ENCODE measurements at places on chromosomes 11 and 22. TPM values are rescaled to one million over a fixed set of nuclear protein-coding genes. Genes with fewer than 3 reads are reported as not detected.

DNA sequence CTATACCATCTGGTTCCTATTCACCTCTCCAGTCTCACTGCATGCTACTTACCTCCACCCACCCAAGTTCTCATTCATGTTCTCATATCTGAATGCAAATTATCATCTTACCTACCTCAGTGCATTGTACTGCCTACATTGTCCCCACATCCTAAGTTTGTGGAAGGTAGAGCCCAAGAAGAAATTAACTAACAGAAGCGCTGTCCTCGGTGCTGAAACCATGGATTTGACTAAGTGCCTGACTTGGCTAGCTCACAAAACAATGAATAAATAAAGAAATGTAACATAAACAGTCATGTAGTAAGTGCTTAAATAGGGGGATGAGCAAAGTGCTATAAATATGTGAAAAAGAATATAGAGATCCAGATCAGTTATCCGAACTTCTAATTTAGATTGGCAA, 63.2 kb downstream of the GRIA4 start:
- peak; percentile 14 for DNase-seq

GRCh38 chr22:30008401-30008800, 71.9 kb upstream of the HORMAD2 start:
- DNase-seq: no peak

GRCh38 chr11:59523541-59523940, 12.2 kb downstream of the OR4D9 start:
- no peak for DNase-seq

GRCh38 chr11:20235164-20235563, 74.9 kb upstream of the DBX1 start:
- DNase-seq: no peak

GRCh38 chr22:47572443-47572842, 810.0 kb downstream of the TBC1D22A start:
- no peak for DNase-seq

DNA sequence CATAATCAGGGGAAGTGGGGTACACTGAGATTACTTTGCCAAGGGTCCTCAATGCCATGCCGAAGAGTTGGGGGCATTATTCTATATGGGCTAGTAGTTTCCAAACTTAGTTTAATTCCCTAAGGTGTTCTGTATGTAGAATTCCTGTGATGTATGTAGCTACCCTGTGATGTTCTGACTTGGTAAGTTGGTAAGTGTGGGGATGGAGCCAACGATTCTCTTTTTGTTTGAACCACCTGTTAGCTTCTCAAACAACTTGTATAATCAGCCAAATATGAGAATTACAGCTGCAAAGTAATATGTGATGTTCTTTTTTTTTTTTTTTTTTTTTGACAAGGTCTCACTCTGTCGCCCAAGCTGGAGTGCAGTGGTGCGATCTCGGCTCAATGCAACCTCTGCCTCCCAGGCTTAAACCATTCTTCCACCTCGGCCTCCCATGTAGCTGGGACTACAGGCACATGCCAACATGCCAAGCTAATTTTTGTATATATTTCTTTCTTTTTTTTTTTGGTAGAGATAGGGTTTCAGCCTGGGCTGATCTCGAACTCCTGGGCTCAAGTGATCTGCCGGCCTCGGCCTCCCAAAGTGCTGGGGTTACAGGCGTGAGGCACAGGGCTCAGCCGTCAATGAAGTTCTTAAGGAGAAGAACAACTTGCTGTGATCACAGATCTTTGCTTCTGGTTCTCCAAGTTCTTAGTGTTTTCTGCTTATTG, 315.2 kb upstream of the CCDC90B start:
- no peak for DNase-seq

DNA sequence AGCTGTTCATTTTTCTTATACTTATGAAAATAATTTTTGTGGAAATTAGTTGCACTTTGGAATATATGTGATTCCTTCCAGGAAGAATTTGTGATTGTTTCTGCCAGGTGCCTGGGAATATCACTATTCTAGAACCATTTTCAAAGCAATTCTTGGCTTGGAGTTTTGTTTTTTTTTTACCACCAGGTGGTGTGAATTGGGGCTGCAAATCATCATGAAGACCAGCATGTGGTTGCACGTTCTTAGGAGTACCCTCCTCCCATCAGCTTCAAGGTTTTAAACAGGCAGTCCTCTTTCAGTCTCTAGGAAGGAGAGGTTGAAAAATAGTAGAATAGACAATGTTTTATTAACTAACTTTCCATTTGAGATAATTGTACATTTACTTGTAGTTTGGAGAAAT, 25.9 kb downstream of the USP47 start:
- DNase-seq: no peak

- DNase-seq: no peak
Measured at GRCh38 chr11:121437686-121438078, 14.4 kb upstream of the SORL1 start.

DNA sequence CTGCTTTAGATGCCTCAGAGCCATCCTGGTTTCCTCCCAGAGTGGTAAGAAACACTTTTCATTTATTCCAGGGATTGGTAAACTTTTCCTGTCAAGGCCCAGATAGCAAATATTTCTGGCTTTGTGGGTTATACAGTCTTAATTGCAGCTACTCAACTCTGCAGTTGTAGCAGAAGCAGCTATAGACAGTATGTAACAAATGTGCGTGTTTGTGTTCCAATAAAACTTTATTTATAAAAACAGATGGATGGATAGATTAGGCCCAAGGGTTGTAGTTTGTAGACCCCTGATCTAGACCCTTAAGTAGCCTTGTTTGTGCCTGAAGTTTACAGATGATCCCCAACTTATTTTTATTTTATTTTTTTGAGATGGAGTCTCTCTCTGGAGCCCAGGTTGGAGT, 17.9 kb downstream of the NNMT start:
- DNase-seq: no peak

DNA sequence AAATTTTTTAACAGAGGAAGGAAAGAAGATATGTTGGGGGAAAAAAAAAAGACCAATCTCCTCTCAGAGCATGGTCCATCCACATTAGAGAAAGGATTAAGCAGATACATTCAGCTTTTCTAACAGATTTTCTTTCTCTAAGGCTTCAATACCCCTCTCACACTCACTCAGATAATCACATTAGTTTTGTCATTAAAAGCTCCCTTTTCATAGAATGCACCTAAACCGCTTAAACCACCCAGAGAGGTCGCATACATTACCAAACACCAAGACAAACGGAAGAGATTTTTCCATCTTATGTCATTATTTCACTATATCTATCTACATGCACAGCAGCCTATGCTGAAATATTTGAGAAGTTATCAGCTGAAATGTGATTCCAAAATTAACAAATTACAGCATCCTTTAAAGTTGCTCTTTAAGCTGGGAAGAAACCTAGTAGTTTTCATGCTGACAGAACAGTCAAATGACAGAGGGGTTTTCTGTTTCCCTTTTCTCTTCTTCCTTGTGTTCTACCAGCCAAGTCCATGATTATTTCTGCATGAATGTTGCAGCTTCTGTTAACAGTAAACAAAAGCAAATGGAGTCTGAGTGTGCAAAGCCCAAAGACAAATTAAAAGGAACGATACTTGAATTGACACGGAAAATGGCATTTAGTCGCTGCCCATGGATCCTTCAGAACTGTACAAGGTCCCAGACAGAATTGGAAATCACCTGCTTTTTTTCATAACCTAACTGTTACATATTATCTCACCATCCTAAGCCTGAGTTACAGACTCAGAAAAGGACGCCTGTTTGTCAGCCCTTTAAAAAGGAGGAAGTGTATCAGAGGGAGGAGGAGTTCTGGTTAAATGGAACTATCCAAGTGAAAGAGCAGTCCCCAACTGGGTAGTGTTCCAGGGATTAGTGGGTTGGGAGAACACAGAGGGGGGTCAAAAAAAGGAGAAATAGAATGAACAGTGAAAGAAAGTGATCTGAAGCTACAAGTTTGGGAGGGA, 54.6 kb downstream of the PRCP start:
- DNase-seq: no peak

DNA sequence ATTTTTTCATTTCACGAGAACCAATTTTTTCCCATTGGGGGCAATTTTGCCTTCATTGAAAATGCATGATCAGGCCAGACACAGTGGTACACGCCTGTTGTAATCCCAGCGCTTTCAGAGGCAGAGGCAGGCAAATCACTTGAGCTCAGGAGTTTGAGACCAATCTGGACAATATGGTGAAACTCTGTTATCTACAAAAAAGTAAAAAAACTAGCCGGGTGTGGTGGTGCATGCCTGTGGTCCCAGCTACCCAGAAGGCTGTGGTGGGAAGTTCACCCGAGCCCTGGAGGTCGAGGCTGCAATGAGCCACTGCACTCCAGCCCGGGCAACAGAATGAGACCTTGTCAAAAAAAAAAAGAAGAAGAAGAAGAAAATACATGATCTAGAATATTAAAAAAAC, 19.2 kb upstream of the UPK3A start:
- no peak for DNase-seq

- DNase-seq: peak; percentile 69
Measured at GRCh38 chr11:77187776-77188632, 60.0 kb downstream of the MYO7A start.

DNA sequence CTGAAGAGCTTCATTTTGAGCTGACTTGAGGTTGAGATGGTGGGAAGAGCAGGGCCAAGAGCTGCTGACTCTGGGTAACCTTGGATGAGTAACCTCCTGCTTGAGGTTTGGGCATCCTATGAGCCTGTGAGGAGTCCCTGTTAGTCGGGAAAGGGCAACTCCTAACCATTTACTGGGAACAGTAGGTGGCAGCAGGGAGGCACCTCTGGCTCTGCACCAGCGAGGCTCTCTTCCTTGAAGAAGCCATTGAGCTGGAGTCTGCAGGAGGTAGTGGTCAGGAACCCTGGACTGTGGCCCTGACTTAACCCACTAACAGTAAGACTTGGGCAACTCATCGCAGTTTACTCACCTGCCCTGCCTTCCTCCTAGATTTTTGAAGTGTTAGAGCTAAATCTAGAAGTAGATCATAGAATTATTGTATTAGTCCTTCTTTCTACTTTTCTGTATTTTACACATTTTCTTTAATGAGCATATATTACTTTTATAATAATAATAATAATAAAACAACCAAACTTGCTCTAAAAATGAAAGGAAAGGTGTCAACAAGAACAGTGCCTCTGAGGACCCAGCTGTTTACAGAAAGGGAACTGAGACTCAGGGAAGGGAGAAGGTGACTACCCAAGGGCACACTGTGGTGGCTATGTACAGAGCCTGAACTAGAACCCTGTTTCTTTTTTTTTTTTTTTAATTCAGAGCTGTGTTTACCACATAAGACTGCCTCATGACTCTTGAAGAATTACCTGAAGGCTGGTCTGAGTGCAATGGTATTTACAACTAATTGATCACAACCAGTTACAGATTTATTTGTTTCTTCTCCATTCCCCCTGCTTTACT, 47.5 kb downstream of the MEI1 start:
- peak; percentile 76 for DNase-seq

FXYD2 gene
- total RNA-seq: not detected

CYP2D6 gene
- not detected for total RNA-seq

ZPR1 gene
- total RNA-seq: 61.7 TPM

PARVG gene
- total RNA-seq: 0.48 TPM

CHRDL2 gene
- total RNA-seq: not detected

Measured in RPMI7951 (cell line).